ENCODE measurements at places on chromosomes 2 and 18. TPM values are rescaled to one million over a fixed set of nuclear protein-coding genes. Genes with fewer than 3 reads are reported as not detected.

DNA sequence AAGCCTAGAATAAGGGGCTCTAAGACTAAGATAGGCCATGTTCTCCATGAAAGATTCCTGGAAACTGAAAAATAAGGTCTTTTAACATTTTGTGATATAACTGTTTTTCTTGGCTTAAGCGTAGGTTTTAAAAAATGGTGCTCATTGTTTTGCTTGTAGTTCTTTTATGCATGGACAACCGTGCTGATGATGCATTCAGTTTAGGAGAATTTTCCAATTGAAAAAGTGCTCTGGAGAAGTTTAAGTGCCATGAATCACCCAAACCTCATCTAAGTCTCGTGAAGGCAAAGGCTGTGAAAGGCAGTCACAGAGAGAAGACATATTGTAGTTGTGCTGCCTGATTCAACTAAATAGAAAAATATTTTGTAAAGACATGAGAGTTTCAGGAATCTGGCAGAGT, 111.8 kb upstream of the GAREM1 start:
- DNase-seq = no peak

DNA sequence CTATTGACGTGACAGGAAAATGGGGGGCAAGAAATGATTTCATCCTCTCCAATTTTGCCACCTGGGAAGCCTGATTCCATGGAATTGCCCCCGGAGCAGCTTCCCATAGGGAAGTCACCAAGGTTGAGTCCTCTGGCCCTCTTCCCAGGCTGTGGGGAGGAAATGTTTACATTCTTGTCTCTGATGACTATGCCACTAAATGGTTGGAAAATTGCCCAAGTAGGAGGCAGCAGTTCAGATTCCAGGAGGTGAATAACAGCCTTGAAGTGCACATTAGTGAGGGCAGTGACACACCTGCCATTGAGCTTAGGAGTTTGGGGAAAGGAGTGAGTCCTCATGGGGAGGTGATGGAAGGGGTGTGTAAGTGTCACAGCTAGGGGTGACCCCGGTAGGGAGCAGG, 449.2 kb upstream of the DCC start:
- DNase-seq = no peak

Gene PFN4
- total RNA-seq = not detected

DNA sequence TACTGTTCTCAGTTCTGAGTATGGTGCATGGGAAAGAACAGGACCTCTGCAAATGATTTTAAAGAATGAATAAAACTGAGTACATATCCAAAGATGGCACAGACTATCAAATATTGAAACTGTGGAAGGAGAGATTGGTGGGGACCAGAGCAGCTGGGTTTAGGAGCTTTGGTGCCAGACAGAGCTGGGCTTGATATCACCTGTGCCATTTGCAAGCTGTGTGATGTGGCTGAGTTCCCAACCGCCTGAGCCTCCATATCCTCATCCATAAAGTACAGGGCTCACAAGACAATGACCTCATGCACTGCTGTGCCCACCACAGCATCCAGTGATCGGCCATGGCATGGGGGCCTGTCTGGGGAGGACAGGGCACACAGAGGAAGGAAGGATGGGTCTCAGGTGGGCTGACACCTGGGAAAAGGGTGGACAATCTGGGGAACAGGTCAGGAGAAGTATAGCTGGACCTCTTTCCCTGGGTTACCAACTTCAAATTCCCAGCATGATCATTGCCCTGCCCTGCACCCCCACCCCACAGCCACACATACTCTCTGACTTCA, 83.9 kb upstream of the RAB6C start:
- DNase-seq = peak; percentile 16

- no peak for DNase-seq
These were observed 73.1 kb downstream of the HDAC4 start for GRCh38 chr2:239327536-239328350.

All from endodermal cell (in vitro differentiated cells).